Naive thymus-derived CD4-positive, alpha-beta T cell (primary cell): ENCODE measurements at places on chromosomes 3 and 15.

DNA sequence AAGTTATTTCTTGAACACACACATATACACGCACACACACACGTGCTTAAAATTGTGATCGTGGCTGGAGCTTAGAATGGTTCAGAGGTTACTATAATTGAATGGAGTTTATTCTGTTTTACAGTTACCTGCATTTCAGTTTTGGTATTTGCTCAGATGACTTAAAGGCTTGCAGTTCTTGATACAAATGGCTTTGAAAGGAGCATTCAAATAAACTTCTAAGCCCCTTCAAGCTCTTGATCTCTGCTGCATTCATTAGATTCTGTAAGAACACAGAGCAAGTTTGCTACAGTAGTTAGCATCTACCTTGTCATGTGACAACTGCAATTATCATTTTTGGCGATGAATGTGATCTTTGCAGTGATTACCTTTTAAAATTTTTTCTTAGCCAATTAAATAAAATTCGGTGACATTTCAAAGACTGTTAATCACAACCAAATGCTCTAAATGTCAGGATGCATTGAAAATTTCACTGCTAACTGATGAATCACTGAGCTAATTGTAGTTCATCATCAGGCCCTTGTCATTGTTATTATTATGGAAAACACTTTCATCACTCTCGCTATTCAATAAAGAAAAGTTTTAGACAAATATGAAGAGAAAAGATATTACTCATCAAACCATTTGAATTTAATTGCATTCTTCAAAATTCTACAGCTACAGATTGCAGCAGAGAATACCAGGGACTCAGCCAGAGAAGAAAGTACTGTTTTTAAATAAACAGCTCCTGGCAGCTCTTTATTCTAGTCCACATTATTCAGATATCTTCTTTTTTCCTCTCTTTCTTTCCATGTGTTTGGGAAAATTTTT lies 296.1 kb downstream of the LRTM1 start:
- DNase-seq, result no peak

DNA sequence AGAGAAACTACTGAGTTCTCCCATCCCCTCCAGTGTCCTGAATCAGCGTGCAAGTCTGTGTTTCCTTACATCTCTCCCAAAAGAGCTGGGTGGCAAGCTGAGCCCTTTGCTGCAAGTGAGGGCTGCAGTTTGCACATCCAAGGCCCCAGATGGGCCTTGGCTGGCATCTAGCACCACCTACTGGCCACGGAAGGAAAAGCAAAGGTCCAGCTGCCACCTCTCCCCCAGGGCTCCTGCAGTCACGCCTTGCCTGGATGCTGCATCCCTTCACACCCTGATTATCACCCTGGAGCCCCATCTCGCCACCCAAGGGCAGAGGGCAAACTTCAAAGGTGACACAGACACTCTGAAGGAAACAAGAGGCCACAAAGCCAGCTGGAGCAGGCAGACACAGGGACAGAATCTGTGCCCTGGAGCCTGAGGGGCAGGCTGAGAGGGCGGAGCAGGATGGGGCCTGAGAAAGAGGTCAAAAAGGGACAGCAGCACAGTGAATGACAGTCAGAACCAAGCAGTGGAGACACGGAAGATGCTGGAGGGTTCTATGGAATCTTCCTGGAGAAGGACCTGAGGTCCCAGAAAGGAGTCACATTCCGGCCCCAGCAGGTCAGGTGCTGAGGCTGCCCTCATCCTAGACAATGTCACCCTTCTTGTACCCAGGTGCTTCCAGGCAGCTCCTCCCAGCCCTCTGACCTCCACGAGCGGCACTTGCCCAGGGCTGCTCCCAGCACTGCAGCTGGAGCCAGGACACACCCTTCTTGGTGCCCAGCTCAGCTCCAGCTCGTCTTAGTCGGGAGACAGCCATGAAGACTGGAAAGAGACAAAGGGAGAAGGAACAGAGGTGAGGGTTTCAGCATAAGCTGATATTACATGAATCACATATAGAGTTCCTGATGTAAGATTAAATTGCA lies 18.3 kb upstream of the NTRK3 start:
- DNase-seq, result no peak

DNA sequence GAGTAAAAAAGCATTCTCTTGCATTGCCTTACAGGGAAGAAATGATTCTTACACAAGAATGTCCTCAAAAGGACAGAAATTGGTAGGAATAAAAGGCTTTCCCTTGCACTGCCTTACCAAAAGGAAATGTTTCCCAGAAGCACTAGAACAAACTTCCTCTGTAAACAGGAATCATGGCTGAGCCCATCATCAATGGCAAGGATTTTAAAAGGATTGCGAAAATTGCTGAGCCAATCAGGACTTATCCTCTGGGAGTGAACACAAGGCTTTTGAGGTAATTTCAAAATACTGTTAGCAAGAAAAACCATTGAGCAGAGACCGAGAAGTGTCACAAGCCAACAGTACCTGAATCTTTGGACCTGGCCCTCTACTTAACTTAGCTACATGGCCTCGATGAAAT lies 897.3 kb downstream of the ROBO1 start:
- DNase-seq, result no peak

DNA sequence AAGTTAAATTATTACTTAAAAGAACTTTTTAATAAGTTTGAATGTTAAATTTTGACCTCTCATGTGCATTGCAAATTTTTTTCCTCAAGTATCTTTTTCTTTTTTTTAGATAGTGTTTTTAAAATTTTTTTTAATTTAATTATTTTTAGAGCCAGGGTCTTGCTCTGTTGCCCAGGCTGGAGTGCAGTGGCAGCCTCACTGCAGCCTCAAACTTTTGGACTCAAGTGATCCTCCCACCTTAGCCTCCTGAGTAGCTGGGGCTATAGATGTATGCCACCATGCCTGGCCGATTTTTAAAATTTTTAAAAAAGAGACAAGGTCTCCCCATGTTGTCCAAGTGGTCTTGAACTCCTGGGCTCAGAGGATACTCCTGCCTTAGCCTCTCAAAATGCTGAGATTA lies 14.4 kb downstream of the PDE8A start:
- DNase-seq, result no peak

GRCh38 chr3:134449951-134450350 lies 35.8 kb downstream of the ANAPC13 start:
- no peak for DNase-seq

DNA sequence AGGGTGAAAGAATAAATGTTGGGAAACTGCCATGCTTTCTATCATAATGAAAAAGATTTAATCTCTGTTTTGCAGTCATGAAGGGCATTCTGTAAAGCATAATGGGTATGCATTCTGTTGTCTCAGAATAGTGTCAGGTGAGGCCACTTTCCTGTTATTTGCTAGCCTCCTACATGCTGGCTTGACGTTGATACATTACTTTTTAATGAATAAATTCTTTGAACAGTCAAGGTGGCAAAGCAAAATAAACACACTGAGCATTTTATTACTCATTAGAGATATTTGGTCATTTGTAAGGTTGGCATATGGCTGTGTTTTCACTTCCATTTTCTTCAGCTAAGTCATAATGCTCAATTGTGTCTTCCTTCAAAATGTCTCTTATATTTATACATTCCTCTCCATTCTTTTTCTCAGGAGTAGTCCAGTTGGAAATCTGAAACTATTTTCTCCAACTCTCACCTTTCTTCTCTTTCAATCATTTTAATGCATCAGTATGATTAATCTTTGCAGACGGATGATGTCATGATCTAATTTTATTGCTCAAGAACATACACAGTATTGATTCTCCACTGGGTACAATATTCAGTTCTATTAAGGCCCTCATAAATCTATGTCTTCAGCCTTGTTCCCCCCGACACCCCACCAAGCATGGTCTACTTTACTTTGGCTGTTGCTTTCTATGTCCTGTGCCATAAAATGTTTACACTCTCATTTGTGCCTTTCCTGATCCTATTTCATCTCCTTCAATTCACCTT lies 290.7 kb downstream of the GBE1 start:
- no peak for DNase-seq

DNA sequence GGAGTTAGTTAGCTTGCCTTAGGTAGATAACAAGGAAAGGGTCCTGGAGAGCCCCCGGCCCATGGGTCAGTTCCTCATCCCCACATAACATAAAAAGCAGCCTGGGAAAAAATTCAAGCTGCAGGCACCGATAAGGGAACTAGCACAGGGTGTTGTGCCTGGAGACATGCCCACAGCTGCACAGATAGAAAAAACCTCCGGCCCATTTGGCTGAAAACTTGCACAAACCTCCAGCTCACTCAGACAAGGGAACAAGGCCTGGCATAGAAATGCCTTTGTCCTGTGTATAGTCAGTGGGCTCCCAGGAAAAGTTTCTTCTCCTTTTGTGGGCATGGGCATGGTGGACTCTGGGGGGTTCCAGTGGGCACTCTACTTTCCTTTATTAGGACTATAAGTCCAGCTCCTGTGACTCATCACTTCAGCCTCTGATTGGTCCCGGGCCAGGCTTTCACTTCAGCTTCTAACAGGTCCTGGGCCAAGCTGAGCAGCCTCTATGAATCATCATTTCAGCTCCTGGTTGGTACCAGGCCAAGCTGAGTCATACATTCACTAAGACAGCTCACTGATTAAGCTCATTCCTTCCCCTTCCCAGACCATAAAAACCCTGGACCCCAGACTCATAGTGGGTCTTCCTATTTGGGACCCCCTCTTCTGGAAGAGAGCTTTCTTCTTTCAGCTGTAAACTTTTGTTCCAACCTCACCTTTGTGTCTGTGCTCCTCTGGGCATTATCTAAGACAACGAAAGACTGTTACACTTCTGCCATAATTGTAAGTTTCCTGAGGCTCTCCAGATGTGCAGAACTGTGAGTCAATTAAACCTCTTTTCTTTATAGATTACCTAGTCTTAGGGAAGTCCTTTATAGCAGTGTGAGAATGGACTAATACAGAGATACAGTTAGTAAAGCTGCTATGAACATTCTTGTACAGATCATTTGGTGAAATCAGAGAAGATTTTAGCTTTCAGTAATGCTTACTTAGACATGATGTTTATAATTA lies 348.0 kb upstream of the DPPA4 start:
- no peak for DNase-seq

GRCh38 chr15:82043796-82044372 lies 1.9 kb downstream of the MEX3B start:
- DNase-seq, result no peak

DNA sequence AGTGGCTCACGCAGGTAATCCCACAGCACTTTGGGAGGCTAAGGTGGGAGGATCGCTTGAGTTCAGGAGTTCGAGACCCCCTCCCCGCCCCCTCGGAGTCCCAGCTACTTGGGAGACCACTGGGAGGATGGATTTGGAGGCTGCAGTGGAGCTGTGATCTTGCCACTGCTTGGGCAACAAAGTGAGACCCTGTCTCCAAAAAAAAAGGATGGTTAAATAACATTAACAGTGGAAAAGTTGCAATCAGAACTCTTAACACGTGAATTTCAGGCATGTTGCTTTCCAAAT lies 1.4 kb upstream of the TMEM87A start:
- no peak for DNase-seq

GRCh38 chr3:80374423-80374822 lies 606.6 kb upstream of the ROBO1 start:
- no peak for DNase-seq

DNA sequence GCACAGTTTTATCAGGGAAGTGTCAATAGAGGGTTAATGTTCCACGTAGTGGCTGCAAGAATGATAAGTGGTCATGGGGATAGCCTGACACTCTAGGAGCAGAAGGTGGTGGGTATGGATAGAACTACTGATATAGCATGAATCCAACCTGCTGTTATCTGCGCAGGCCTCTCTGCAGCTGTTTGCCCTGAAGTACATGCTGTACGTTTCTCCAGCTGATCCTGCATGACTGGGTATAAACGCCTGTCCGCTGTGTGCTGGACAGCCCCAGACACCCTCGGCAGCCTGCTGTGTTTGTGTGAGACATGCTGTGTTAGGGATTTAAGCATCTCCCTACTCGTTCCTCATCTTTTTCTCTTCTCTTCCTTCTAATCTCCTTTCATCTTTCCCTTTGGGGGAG lies 87.1 kb downstream of the LPP start:
- no peak for DNase-seq

- DNase-seq, result no peak
Measured at GRCh38 chr3:171155122-171155700, 128.7 kb upstream of the SLC2A2 start.

GRCh38 chr15:99446565-99447496 lies 119.0 kb upstream of the MEF2A start:
- DNase-seq, result no peak

DNA sequence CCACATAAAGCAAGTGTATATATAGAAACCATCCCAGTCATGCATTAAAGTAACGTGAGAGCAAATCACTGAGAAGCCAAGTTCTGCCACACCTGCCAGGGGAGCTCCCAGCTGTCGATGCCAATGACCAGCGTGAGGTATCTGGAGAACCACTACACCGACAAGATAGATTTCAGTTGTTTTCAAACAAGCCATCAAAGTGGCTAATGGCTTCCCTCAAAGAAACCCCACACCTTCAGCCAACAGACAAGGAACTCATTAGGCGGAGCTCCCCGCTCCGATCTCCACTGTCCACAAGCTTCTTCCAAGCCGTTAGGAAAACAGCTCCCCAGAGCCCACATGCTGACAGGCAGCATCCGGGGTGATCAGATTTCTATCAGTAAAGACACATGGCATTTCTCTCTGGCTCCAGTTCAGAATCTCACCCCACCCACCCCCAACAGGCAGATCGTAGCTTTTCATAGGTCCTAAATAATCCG lies 54.2 kb upstream of the SPATA12 start:
- no peak for DNase-seq

DNA sequence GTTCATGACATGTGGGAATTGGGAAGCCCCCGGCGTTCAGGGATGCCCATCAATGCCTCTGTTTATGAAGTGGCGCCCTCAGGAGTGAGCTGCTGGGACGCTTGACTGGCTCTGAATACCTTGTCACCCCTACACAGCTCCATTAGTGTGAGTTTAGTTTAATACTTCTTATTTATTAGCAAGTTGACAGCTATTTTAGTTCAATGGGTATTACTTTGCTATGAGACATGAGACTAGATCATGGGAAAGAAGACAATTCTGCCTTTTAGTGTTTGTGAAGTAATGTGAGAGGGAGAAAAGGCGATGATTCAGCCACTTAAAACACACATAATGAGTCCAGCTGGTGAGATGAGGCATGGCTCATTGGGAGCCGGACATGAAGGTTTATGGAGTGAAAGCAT lies 678.5 kb downstream of the NR2F2 start:
- no peak for DNase-seq

DNA sequence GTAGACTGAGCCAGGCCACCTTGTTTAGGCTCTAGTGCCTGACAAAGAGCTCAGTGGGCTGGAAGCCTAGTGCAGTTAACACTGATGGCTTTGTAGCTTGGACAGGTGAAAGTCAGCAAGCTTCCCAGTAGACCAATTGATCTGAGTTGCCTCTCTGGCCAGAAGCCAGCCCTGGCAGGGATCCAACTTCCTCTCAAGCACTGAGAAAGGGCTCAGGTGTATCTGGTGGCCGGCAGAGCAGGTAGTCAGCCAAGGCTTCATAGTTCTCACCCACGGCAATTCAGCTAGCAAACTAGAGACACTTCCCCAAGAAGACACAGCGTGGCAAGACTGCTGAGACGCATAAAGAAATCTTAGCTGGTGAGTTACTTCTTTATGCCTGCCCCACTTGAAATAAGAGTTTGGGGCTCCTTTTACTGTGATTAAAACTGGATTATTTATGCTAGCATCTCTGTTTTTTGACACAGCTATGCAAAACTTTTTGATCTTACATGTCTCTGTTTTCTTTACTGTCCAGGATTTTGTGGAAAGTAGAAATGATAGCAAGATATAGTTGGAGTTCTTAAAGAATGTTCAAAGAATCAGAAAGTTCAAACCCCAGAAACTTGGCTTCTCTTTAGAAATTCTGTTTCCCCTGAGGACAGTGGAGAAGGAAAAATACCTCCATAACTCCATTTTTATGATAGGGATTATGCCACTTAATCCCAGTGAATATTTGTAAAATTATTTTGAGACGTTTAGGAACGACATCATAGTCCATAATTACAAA lies 8.4 kb upstream of the CA12 start:
- DNase-seq, result no peak

- DNase-seq, result no peak
Measured at GRCh38 chr15:100565591-100565990, 36.4 kb downstream of the LINS1 start.
